Fibroblast of skin of right biceps (primary cell): ENCODE measurements at places on chromosomes 1 and 21.

DNA sequence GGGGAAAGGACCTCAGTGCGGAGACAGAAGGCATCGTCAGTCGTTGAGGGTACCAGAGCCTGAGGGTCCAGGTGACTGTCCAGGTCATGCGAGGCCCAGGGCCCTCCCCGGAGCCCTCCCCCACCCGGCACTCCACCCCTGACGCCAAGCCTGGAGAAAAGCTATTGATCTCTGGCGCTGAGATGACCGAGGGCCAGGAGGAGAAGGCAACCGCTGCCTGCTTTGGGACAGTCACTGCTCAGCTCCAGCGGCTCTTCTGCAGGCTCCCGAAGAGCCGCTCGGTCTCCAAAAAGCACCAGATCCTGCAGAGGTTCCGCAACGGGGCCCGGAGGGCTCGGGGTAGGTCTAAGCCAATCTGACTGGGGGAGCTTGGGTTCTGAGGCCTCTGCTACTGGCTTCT, 10.9 kb downstream of the RASSF5 start:
- DNase-seq: no peak

- no peak for DNase-seq
Measured at GRCh38 chr21:16500271-16500670, 770.5 kb downstream of the USP25 start.

GRCh38 chr1:197904126-197904787, 1.8 kb downstream of the C1orf53 start:
- DNase-seq: no peak

DNA sequence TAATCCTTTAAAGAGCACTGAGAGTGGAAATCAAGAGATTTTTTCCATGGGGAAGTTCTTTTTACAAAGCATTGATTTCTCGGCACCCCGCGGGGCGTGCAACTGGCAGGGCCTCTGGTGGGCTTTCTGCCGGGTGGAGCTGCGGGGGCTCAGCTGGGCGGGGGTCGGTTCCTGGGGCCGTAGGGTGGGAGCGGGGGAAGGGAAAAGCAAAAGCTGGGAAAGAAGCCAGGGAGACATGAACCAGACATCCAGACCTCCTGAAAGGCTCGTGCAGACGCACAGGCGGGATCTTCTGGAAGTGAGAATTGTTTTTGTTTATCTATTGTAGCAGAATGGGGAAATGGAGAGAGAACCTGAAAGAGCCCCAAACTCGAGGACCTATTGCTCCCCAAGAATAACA, 235.2 kb downstream of the FAM72C start:
- no peak for DNase-seq
